ENCODE measurements at places on chromosomes 2 and 18.
A peak's percentile ranks its signal among the peaks of the same experiment; 100 is the strongest.

DNA sequence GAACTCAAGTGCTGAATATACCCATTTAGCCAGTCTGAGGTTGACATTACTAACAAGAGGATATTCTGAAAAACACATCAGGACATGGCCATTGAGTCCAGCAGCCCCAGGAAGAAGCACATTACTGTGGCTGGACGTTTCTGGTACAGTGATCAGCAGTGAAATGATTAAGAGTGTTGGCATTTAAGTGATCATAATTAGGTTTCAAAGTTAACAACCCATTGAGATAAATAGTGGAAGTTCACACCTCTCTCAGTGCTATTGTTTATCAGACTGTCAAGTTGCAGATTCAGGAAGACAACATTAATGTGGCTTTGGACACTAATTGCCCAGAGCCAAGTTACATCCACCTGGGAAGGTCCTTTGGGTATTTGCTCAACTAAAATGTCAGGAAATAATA, 139.5 kb upstream of the GAREM1 start:
- DNase-seq = no peak

- DNase-seq = no peak
These were observed 135.4 kb upstream of the HDAC4 start for GRCh38 chr2:239536186-239536585.

- no peak for DNase-seq
These were observed 91.9 kb downstream of the MRPS9 start for GRCh38 chr2:105129722-105130232.

GRCh38 chr18:38487521-38487920, 921.9 kb upstream of the CELF4 start:
- DNase-seq = no peak

DNA sequence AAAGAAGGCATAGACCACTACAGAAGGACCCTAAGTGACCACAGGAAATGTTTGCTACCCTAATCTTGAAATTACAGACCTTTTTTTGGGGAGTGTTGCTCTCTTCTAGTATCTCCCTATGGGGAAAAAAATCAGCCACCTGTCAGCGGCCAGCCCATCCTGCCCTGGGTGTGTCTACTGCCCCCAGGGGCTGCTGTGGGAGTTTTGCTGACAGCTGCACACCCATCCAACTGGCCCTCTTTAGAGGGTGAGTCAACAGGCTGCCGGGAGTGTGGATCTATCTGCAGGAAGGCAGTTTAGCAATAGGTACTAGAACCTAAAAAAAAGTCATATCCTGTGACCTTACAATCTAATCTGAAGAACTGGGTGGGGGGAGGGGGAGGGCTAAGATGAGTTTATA, 796 bp upstream of the DYSF start:
- no peak for DNase-seq

- DNase-seq = peak; percentile 13
These were observed 38.5 kb downstream of the PSMG2 start for GRCh38 chr18:12741351-12741750.

GRCh38 chr2:187415449-187415848, 32.6 kb downstream of the CALCRL start:
- no peak for DNase-seq

DNA sequence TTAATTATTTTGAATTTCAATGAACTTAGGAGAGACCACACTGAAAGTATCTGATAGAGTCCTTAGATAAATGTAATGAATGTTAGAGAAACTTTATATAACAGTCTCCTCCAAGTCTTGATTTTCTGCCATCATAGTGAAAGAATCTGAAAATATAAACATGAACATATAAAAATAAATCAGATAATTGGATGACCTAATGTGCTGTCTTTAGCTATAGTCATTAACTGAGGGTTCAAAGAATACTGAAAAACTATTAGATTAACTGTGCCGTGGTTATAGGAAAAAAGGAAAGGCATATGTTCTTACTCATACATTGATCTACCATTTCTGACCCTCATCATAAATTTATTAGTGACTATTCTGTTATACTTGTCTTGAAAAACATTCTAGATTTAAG, 47.0 kb upstream of the SPAG16 start:
- no peak for DNase-seq

DNA sequence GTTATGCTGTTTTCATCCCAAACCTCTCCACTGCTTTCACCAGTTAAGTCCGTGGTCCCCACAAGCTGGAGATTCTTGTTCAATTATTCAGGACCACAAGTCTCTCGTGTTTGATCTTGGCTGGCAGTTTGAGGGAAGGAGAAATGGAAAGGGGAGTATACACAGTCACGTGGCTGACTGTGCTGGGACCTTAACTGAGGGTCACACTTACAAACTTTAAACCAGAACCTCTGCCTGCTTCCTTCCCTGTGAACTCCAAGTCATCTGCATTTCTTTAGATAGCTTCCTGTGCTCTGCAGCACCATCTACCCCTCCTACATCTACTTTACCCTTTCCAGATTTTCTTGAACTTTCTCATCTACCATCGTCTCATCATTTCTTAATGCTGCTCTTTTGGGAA, 91.7 kb downstream of the ARHGEF4 start:
- no peak for DNase-seq

GRCh38 chr2:39743269-39743776, 35.7 kb downstream of the THUMPD2 start:
- DNase-seq = no peak

DNA sequence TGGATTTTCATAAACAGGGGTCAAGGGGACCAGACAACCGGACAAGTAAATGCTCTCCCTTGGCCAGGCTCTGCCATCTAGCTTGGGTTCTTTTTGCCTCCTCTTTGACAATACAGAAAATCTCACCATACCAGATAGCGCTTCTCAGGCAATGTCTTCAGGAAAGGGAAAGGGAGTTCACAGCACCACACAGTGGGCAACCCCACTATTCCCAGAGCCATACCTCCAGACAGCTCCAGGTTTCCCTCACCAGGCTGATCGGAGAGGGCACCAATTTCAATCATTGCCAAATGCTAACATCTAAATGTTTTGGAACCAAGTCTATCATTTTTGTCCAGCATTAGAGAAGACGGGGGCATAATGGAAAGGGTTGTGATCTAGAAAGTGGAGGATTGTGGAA, 28.1 kb downstream of the CCDC68 start:
- no peak for DNase-seq

DNA sequence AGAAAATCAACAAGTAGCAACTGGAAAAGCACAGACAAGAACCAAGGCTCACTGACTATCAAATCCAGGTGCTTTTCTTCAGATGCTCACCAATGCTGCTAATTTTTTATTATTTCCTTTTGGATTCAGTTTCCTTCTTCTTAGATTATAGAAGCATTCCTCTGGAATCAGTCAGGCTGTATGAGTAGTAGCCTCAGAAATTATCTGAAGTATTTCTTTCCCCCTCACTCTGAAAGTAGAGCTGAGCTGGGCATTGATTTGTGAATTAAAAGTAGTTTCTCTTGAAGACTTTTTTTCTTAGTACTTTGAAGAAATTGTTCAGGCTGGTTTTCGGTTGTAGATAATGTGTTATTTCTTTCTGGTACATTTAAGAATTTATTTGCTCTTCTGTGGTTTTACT, 273.7 kb downstream of the NOL4 start:
- no peak for DNase-seq

GRCh38 chr18:74692367-74693013, 94.8 kb downstream of the ZNF407 start:
- no peak for DNase-seq

GRCh38 chr2:215269397-215270117, 42.3 kb upstream of the ATIC start:
- DNase-seq = no peak

- DNase-seq = no peak
These were observed 196.0 kb downstream of the FHOD3 start for GRCh38 chr18:36493349-36494159.

DNA sequence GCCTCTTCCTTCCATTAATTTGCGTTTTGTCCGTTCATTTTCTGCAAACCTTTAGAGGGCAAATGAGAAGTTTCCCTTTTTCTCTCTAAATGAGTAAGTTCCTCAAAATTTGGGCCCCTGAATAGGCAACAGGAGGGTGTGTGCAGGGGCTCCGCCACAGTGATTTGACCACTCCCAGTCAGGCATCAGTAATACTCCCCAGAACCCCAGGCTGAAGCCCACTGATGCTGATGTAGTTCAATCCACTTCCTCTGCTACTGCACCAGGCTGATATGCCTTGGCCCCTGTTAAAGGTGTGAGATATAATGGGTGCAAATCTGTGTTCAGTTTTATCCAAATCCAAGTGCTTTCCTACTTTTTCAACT, 1150.0 kb downstream of the RPIA start:
- DNase-seq = no peak

- no peak for DNase-seq
These were observed 48.8 kb downstream of the ASB1 start for GRCh38 chr2:238475566-238475965.

GRCh38 chr2:64686283-64686956, 32.7 kb upstream of the SERTAD2 start:
- DNase-seq = no peak

GRCh38 chr18:58194028-58194427, 150.0 kb downstream of the NEDD4L start:
- DNase-seq = no peak

GRCh38 chr2:233411162-233411561, 56.9 kb downstream of the DGKD start:
- no peak for DNase-seq

GRCh38 chr2:233803292-233803911, 25.3 kb downstream of the MROH2A start:
- no peak for DNase-seq

GRCh38 chr2:46298522-46299353, 1.5 kb downstream of the EPAS1 start:
- no peak for DNase-seq

GRCh38 chr2:98713332-98714015, 17.5 kb downstream of the MGAT4A start:
- no peak for DNase-seq

GRCh38 chr2:74454654-74455511, at the start of gene INO80B:
Gene INO80B, plus strand, starts transcription at chr2:74455087. Its CDS starts 30 bp downstream, at chr2:74455117.
- peak; percentile 95 for DNase-seq

GRCh38 chr18:64203295-64203694, 54.4 kb upstream of the LINC00305 start:
- no peak for DNase-seq

DNA sequence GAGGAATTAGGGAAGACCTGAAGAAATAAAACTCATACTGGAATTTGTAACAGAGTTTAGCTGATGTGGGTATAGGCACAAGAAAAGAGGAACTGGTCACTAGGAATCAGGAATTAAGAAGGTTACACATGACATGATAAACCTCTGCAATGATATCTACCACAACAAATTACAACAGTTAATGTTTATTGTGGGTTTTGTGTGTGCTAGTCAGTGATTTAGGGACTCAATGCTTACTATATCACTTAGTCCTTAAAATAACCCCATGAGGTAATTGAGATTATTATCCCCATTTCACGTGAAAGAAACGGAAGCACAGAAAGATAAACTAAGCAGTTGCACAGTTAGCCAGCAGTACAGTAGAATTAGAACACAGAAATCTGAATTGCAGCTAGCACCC, 415.8 kb upstream of the ZEB2 start:
- DNase-seq = no peak

GRCh38 chr2:29281086-29281915, 166.1 kb downstream of the CLIP4 start:
- peak; percentile 71 for DNase-seq

All from brain pericyte (primary cell).